AG09319 (cell line): ENCODE measurements at places on chromosomes 1 and 21.

- no peak for DNase-seq
Measured at GRCh38 chr1:206816390-206817287, 44.3 kb upstream of the IL10 start.

GRCh38 chr1:31795096-31795675 lies 20.6 kb downstream of the SPOCD1 start:
- DNase-seq = no peak

GRCh38 chr1:22533244-22533895 lies 29.9 kb upstream of the EPHA8 start:
- DNase-seq = no peak

DNA sequence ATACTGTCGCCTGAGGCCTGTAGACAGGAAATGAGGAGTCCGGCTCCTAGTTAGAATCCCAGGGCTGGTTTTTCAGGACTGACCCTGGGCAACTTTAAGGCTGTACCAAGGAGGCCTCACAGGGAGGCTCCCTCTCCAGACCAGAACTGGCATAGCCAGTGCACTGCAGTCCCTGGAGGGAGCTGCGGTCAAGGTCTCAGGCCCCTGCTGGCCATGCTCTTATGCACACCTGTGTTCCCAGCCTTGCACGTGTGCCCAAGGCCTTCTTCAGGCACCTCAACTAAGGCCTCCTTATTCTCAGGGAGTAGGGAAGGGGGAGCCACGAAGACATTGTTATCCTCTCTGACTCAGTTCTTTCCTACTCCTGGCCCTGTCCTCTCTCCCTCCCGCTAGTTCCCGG lies 22.0 kb upstream of the IFNAR1 start:
- DNase-seq = no peak

GRCh38 chr1:248111157-248111556 lies 16.2 kb downstream of the OR2L13 start:
- DNase-seq = no peak

GRCh38 chr1:196910215-196910614 lies 22.4 kb downstream of the CFHR4 start:
- DNase-seq = no peak

- no peak for DNase-seq
Measured at GRCh38 chr1:68585351-68585750, 88.5 kb upstream of the DEPDC1 start.

GRCh38 chr1:101769520-101769919 lies 227.2 kb downstream of the OLFM3 start:
- DNase-seq = no peak

DNA sequence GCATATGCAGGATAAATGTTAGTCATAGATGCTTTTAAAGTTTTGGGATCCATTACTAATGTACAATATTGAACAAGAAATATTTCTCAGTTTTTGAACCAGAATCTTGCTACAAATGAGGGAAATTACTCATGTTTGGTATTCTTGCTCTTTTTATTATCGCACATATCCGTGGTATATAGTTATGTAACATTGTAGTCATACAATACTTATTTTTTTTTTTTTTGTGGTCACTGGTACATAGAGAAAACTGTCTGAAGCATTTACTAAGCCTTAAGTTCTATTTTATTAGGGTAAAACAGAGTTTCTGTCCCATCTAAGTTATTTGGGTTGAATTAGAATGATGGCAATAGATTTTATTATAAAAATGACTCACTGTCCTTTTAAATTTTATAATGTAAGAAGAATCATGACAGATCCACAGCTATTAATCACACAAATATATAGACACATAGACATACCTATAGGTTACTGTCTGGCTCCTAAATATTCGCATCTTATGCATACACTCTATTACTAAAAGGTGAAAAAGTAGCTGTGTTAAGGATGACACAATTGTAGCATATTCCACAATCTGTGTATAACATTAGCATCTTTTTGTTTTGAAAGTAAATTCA lies 18.0 kb upstream of the PRKAA2 start:
- DNase-seq = no peak

DNA sequence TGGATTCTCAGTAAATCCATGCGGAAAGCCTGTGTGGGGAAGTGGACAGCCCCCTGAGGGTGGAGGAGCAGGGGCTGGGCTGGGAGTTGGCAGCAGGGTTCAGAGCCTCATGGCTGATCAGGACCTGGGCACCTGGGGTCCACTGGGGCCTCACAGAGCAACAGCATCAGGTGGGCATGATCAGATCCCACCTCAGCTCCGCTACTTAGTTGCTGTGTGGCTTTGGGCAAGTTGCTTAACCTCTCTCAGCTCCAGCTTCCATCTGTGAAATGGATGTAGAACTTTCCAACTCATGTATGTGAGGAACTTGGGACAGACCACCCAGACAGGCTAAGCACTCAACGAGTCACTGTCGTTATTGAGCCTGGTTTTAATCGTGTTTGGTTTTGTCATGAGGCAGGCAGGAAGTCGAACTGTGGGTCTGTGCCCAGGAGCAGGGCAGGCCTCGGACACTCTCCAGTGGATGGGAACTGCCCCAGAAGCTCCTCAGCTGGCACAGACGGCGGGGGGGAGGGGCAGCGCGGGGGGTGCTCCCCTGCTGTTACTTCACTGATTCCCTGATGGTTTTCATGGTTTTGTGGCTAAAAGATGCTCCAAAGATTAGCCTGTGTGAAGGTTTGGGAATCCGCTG lies 155.8 kb upstream of the TMEM51 start:
- DNase-seq = no peak

DNA sequence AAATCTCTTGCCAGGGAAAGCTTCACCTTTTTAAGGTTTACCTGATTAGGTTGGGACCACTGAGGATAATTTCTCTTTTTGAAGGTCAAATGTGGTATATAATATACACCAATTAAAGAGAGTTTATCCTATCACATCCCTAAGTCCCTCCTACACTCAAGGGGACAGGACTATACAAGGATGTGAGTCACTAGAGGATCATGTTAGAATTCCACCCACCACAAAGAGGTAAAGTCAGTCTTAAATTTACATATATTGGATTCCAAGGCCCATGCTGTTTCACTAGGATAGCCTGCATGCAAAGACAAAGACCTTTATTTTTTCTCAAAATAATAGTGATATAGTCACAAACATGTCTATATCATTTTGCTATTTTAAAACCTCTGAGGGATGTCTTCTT lies 164.4 kb downstream of the GIPC2 start:
- DNase-seq = no peak

DNA sequence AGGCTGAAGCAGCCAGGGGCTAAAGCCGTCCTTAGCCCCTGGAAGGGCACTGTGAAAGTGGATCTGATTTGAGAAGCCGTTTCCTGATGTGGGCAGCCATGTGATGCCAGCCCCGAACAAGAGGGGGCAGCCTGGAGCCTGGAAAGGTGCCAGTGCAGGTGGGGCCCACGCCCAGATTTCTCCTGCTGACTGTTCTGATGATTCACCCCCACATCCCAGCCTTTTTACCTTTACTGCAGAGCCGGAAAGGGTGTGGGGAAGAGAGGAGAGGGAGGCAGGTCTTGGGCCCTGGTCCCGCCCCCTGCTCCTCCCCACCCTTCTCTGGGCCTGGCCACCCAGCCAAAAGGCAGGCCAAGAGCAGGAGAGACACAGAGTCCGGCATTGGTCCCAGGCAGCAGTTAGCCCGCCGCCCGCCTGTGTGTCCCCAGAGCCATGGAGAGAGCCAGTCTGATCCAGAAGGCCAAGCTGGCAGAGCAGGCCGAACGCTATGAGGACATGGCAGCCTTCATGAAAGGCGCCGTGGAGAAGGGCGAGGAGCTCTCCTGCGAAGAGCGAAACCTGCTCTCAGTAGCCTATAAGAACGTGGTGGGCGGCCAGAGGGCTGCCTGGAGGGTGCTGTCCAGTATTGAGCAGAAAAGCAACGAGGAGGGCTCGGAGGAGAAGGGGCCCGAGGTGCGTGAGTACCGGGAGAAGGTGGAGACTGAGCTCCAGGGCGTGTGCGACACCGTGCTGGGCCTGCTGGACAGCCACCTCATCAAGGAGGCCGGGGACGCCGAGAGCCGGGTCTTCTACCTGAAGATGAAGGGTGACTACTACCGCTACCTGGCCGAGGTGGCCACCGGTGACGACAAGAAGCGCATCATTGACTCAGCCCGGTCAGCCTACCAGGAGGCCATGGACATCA lies at the start of gene SFN:
TSS of gene SFN (plus strand) at position 369 of the 904 bp plus-strand sequence. CDS start at position 433, 64 bp downstream.
- DNase-seq = no peak

- DNase-seq = no peak
Measured at GRCh38 chr1:40204856-40205255, 42.9 kb upstream of the TMCO2 start.

DNA sequence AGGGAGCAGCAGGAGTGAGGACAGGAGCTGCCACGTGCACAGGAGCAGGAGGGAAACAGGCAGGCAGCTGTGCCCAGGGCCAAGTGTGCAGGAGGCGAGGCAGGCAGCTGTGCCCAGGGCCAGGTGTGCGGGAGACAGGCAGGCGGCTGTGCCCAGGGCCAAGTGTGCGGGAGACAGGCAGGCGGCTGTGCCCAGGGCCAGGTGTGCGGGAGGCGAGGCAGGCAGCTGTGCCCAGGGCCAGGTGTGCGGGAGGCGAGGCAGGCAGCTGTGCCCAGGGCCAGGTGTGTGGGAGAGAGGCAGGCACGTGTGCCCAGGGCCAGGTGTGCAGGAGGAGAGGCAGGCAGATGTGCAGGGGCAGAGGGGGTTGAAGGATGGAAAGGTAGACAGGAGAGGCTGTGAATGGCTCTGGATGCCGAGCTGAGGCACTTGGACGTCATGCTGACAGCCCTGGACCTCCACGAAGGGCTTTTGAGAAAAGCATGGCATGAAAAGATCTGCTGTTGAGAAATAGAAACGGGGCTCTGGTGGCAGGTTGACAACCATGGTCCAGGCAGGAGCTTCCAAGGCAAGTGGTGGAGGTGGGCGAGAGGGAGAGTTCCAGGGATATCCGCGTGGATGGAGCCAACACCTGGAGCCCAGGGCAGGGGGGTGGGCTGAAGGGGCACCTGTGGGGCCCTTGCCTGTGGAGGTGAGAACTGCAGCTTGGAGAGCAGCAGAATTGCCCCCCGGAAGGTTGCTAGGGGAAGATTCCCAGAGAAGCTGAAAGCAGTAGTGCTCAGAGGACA lies 19.1 kb upstream of the NPHP4 start:
- no peak for DNase-seq

DNA sequence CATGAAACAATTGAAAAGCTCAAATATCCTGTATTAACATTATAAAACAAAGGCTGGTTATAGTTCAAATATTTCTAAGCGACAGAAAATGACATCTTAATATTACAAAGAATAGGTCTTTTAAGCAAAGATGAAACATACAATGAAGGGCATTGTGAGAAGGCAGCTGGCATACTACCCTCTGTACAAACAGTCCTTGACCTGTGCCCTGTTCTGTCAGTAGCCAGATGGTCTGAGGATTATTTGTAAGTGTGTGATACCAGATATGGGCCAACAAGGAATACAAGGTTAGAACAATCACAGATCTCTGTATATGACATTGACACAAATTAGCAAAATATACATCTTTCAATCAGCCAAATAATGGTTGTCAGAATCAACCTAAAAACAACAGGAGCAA lies 1350.4 kb downstream of the AMY1C start:
- DNase-seq = no peak

DNA sequence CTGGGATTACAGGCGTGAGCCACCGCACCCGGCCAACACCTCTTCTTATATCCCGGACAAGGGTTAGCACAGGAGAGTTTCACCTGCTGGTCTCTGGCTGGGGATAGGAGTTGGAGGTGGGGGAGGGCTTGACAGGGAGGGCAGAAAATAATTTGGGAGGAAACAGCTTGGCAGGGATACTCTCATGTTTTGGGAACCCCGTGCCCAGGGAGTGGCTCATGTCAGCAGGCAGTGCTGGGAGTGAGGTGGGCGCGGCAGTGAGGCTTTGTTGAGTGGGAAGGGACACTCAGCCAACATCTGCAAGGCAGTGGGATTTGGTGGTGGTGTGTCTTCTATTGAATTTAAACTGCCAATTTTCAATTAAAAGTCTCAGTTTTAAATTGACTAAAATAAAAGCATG lies 1.1 kb upstream of the THEM5 start:
- DNase-seq = no peak

DNA sequence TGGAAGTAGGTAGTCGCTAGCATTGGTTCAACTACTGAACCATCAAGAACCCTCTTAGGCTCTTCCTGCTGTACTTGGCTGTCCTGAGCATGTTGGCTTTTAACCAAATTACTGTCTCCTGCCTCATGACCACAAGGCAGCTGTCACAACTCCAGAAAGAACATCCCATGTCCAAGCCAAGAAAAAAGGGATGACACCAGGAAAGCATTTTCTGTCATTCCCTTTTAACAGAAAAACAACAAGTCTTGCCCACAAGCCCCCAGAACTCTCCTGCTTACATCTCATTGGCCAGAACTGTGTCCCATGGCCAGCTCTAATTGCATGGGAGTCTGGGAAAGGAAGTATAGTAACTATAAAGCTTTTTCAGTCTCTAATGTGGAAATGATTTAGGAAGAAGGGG lies 2.4 kb upstream of the RNU5D-1 start:
- no peak for DNase-seq

DNA sequence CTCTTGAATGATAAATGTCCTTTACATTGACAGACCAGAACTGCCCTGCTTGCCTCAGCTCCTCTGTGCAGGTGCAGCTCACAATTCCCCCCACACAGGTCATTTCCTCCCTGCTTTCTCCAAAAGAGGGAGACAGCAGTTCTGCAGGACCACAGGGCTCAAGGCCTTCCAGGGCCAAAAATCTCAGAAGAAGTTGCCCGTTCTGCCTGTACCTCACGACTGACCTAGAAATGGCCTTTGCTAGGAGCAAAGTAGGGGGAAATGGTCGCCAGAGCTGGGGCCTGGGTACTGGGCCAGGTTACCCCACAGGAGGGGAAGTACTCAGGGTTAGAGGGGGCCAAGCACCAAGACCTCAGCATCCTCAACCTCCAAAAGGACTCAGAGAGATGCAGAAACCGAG lies 11.1 kb downstream of the RNU1-2 start:
- DNase-seq = no peak

DNA sequence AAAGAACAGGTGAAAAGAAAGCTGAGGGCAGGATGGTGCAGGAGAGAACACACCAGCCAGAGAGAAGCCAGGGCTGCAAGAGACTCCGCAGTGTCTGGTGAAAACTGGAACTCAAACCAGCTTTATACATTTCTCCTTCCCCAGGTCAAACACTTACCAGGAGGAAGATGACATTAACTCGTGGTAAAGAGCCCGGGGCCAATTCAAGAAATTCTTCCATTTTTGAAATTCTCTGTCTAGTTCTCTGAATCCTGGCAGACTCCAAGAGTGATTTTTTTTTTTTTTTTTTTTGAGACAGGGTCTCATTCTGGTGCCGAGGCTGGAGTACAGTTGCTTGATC lies 25.8 kb upstream of the SIPA1L2 start:
- no peak for DNase-seq
